ENCODE measurements at places on chromosomes 3 and 15.

DNA sequence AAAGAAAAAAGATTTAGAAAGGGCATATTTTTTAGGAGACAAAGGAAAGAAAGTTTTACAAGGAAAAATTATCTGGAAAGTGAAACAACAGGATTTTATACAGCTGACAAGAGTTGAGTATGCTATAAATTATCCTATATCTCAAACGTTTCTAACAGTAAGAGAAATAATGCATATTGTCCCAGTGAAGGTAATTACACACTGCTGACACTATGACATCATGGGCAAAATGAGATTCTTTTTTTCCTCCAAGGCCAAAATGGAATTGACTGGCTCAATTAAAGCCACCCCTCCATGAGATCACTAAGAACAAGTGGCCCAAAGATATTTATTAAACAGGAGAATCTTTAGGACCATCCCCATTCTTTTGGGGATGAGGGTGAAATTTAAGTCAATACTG is 72.0 kb upstream of the CDIN1 start:
- no peak for DNase-seq

- no peak for DNase-seq
Measured at GRCh38 chr15:29539736-29540135, 270.1 kb upstream of the NSMCE3 start.

GRCh38 chr3:175941352-175941751 is 1082.2 kb downstream of the NAALADL2 start:
- DNase-seq = no peak

DNA sequence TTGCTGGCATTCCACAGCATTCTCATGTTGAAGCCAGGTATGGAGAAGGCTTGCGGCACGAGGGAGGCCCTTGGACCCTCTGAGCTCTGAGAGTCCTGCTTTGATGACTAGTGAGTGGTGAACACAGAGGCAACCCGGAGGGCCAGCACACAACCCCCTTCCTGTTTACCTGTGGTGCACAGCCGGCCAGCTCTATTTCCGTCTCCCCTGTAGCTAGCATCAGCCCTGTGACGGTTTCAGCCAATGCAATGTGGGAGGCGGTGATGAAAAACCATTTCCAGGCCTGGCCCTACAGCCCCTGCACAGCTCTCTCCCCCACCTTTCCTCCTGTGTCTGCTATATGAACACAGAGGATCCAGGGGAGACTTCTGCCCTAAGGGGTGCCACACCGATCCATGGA is 76.8 kb upstream of the KLHL25 start:
- DNase-seq = no peak

DNA sequence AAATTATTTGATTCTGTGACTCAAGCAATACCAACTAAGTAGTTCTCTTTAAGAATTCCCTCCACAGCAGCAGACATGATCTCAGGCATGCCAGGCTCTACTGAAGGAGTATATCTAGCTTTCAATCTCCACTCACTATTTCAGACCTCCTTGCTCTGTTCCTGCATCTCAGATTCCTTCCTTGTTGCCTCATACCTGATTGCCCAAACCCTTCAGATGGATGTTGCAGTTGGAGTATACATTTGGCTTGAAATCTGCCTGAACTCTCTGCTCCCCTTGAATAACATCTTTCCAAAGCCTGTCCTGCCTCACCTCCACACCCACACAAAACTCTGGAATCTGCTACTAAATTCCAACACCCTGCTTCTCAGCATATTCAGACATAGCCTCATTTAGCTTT is 19.8 kb upstream of the TM4SF4 start:
- peak; percentile 61 for DNase-seq

DNA sequence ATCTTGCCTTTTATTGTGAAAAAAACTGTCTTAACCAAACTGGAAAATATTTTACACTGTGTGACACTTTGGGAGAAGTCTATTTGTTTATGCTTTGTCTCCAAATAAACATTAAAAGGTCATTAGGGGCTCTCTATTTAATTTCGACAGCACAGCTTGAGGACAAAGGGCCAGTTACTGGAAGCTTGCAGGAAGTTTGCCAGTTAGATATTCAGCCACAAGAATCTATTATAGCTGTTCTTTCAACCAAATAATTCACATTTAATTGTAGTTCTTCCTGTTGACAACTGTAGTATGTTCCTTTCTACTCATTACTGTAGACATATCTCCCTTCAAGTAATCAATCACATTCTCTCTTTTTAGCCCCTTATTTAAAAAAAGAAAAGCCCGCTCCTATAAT is 6.1 kb downstream of the CP start:
- DNase-seq = no peak

DNA sequence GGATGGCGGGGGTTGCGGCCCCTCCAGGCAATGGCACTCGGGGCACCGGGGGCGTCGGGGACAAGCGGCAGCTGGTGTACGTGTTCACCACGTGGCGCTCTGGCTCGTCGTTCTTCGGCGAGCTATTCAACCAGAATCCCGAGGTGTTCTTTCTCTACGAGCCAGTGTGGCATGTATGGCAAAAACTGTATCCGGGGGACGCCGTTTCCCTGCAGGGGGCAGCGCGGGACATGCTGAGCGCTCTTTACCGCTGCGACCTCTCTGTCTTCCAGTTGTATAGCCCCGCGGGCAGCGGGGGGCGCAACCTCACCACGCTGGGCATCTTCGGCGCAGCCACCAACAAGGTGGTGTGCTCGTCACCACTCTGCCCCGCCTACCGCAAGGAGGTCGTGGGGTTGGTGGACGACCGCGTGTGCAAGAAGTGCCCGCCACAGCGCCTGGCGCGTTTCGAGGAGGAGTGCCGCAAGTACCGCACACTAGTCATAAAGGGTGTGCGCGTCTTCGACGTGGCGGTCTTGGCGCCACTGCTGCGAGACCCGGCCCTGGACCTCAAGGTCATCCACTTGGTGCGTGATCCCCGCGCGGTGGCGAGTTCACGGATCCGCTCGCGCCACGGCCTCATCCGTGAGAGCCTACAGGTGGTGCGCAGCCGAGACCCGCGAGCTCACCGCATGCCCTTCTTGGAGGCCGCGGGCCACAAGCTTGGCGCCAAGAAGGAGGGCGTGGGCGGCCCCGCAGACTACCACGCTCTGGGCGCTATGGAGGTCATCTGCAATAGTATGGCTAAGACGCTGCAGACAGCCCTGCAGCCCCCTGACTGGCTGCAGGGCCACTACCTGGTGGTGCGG is 1.9 kb downstream of the CHST2 start:
- no peak for DNase-seq
